AG04450 (cell line): ENCODE measurements at places on chromosomes 7 and 10. TPM values are rescaled to one million over a fixed set of nuclear protein-coding genes. Genes with fewer than 3 reads are reported as not detected.

Gene MKI67
- polyA plus RNA-seq = 8.0 and 10.3 TPM in 2 replicates

Gene AKR1C8
- not detected in 2 replicates for polyA plus RNA-seq

Gene PNLIP
- polyA plus RNA-seq = not detected in 2 replicates

- no peak for DNase-seq
Observed at GRCh38 chr10:43749940-43750552, 101.4 kb upstream of the ZNF32 start.

Gene RAMP3
- not detected in 2 replicates for polyA plus RNA-seq

DNA sequence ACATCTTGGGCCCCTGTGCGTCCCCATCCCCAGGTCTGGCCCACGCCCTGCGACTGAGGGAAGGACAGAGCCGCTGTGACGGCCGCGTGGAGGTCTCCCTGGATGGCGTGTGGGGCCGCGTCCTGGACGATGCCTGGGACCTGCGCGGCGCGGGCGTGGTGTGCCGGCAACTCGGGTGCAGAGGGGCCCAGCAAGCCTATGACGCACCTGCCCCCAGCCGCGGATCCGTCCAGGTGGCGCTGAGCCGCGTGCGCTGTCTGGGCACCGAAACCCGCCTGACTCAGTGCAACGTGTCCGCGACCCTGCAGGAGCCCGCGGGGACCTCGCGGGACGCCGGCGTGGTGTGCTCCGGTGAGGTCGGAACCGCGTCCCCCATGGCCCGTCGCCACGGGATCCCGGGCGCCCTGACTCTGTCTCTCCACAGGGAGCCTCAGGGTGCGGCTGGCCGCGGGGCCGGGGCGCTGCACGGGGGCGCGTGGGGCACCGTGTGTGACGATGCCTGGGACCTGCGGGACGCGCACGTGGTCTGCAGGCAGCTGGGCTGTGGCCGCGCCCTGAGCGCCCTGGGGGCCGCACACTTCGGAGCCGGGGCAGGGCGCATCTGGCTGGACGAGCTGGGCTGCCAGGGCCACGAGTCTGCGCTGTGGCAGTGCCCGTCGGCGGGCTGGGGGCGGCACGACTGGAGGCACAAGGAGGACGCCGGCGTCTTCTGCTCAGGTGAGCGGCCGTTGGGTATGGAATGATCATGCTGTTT, 5.9 kb downstream of the SCART1 start:
- no peak for DNase-seq

DNA sequence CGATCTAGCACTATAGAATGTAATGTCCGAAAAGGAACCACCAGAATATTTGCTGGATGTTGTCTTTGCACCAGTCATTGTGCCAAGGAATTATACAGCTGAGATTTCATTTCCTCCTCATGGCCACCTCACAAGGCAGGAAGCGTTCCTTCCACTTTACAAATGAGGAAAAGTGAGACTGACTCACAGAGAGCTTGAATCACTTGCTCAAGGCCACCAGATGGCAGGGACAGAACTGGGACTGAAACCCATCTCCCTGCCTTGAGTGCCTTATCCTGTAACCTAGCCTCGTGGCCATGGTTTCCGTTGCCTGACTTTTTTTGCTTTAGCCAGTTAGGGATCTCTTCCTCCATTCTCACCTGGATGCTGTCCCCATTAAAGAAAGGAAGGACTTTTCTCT, 44.7 kb upstream of the PDZD8 start:
- DNase-seq = no peak

Gene CYP3A4
- not detected in 2 replicates for polyA plus RNA-seq

DNA sequence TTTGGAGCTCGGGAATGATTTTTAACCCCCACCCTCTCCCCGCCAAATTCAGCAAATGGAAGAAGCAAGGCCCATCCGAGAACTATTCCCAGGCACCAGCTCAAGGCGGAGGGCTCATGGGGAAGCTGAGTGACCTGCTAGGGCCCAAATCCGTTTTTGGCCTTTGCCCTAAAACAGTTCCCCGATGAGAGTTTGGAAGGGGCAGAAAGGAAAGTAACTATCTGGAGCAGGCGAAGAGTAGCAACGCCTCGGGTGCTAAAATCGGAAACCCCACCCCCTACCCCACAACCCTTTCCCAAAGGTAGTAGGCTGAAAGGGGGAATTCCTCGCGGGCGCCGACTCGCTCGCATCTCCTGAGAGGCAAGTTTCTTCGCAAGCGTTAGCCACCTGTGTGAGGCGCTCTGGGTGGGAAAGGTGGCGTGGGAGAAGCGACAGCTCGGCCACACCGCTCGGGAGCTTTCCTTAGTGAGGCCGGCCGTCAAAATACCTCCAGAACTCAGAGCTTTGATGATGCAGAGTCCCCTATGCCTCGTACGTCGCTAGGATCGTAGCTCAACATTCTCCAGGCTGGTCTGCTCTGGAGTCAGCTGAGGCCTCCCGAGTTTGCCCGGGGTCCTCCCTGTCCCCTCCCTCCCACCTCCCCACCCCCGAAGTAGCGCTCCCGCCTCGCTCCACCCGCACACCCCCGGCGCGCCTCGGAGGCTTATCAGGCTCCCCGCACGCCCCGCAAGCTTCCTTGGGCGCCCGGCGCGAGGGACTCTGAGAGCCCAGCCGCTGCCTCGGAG, 642 bp upstream of the PRKG1 start:
- DNase-seq = no peak

- no peak for DNase-seq
Observed at GRCh38 chr7:74344132-74344496, 54.9 kb downstream of the CLIP2 start.

GRCh38 chr7:142240546-142240945, 17.3 kb downstream of the PRSS58 start:
- DNase-seq = no peak

GRCh38 chr7:120052884-120053382, 220.0 kb upstream of the KCND2 start:
- DNase-seq = peak; percentile 97

Gene DIP2C
- 9.6 and 12.9 TPM in 2 replicates for polyA plus RNA-seq

Gene PAPSS2
- polyA plus RNA-seq = 44.0 and 51.4 TPM in 2 replicates

Gene SLC37A3
- polyA plus RNA-seq = 52.2 and 61.7 TPM in 2 replicates

Gene MMP21
- polyA plus RNA-seq = 0.07 TPM in 1 of 2 replicates, not detected in the other

DNA sequence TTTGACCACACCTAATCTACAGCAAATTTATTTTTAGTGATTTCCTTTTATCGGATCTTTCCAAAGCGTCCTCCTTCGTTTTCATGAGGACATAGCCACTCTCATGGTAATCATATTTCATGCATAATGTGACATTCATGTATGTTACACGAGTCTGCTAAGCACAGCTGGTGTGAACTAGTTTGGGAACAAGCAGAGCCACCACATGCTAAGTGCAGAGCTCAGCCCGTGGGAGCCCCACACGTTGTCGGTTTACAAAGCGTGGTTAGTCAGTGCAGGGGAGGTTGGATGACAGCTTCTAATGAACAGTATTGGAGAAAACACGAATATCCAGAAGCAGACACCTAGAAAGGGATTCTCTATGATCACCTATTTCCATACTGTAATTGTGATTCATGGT, 78.4 kb upstream of the GJD4 start:
- no peak for DNase-seq

Gene MRC1
- polyA plus RNA-seq = not detected in 2 replicates

DNA sequence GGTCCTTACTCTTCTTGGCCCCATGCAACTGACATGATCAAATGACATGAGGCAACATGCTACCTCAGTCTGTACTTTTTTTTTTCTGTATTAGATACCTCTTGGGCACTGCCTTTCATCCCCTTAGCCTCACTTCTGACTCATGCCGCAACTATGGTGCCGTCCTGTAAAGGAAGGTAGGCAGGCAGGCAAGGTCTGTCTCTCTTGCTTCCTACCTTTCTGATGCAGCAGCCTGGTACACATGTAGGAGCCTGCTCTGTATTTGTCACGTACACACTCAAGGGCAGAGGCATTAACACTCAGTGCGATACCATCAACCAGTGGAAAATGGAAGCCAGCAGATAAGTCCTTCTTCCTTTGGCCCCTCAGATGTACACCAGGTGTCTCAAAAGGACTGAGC, 146.7 kb downstream of the ATE1 start:
- no peak for DNase-seq

Gene CACNA2D1
- 14.5 and 19.5 TPM in 2 replicates for polyA plus RNA-seq

- no peak for DNase-seq
Observed at GRCh38 chr7:88789480-88790064, 6.0 kb downstream of the TEX47 start.

GRCh38 chr7:110921595-110922151, 169.3 kb upstream of the LRRN3 start:
- DNase-seq = no peak

Gene TOMM7
- polyA plus RNA-seq = 390 and 549 TPM in 2 replicates

- DNase-seq = no peak
Observed at GRCh38 chr10:109587366-109587765, 335.9 kb downstream of the XPNPEP1 start.

Gene CALCR
- polyA plus RNA-seq = not detected in 2 replicates

DNA sequence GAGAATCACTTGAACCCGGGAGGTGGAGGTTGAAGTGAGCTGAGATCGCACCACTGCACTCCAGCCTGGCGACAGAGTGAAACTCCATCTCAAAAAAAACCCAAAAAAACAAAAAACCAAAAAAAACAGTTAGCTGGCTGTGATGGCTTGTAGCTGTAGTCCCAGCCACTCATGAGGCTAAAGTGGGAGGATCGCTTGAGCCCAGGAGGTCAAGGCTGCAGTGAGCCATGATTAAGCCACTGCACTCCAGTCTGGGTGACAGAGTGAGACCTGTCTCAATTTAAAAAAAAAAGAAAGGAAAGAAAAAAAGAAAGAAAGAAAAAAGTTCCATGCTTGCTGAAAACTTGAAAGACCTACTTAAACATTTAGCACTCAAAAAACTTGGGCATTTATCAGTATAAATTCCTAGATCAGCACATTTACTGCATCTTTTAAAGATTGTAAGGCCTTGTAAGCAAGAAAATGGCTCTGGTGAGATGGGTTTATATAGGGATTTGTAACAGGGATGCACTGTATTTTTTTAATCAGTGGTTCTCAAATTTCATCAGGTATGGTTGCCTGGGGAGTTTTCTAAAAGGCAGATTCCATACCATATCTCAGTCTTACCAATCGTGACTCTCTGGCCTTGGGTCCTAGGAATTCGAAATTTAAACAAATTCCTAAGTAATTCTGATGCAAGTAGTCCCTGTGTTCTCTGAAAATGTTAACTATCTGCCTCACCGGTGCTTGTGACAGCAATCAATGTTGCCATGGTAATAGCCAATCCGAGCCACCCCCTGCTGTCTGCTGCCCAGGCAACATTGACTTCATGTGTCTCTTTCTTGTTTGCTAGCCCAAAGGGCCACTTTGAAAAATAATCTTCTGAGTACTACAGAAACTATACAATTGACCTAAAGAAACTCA, 11.5 kb upstream of the NT5C2 start:
- peak; percentile 10 for DNase-seq

Gene NANOS1
- 0.58 and 0.95 TPM in 2 replicates for polyA plus RNA-seq

DNA sequence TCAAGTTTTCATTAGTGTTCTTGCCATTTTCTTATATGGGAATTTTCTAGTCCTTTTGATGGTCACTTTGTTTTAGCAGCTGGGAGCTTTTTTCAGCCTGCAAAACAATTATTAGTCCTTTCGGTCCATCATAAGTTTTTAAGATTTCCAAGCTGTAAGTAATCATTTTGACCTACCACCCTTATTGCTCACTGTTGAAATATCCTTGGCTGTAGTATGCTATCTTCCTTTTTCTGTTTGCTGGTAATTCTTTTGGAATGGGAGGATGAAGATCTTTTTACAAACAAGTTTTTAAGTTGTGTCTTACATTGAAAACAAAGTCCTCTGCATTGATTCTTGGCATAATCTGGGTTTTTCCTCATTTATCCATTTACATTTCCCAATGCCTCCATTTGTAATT, 24.0 kb downstream of the BZW2 start:
- no peak for DNase-seq

Gene SPDYE1
- not detected in 2 replicates for polyA plus RNA-seq

GRCh38 chr7:89495704-89496103, 658.6 kb upstream of the STEAP1 start:
- no peak for DNase-seq

Gene PROSER2
- 0.37 and 0.53 TPM in 2 replicates for polyA plus RNA-seq

DNA sequence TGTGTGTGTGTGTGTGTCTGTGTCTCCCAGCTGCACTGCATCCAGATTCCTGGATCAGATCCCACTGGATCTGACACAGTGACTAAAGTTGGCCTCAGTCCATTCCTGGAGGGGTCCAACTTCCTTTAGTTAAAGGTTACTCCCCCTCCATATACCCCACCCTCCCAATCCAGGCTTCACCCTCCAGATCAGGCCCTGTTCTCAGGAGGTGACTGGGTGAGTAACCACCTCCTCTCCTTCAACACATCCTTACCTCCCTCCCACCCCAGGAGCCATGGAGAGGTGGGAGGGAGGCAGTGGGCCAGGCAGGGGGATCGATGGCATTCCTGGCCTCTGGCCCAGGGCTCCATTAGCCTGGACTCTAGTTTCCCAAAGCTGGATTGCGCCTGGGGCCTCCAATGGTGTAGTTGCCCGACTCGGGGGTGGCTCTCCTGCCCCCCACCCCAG, 11.3 kb downstream of the KCNIP2 start:
- DNase-seq = no peak

GRCh38 chr7:44738876-44739665, 9.6 kb upstream of the ZMIZ2 start:
- DNase-seq = no peak

GRCh38 chr7:128874140-128875031, 11.7 kb downstream of the ATP6V1F start:
- no peak for DNase-seq

- no peak for DNase-seq
Observed at GRCh38 chr7:124460555-124460954, 305.0 kb downstream of the GPR37 start.

- DNase-seq = no peak
Observed at GRCh38 chr10:118307220-118307619, 34.9 kb downstream of the FAM204A start.

Gene HYAL4
- polyA plus RNA-seq = not detected in 2 replicates

Gene CTAGE8
- 0.16 TPM in 1 of 2 replicates, not detected in the other for polyA plus RNA-seq

- no peak for DNase-seq
Observed at GRCh38 chr7:141685285-141686023, 16.5 kb downstream of the DENND11 start.
